ENCODE measurements at places on chromosomes 1 and 21.

DNA sequence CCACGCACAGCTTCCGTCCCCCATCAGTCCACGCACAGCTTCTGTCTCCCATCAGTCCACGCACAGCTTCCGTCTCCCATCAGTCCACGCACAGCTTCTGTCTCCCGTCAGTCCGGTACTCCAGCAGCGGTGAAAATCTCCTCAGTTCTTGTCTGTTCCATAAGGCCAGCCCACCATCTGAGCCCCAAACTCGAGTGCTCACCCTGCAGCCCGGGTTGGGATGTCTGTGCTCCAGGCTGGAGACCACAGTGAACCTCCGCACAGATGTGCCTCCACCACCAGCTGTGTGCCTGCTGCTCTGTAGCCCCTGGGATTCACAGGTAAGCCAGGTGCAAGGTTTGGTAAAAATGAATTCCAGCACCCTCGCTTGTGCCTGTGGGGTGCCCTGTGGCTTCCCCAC lies 258.6 kb downstream of the NPHP4 start:
- DNase-seq = no peak

DNA sequence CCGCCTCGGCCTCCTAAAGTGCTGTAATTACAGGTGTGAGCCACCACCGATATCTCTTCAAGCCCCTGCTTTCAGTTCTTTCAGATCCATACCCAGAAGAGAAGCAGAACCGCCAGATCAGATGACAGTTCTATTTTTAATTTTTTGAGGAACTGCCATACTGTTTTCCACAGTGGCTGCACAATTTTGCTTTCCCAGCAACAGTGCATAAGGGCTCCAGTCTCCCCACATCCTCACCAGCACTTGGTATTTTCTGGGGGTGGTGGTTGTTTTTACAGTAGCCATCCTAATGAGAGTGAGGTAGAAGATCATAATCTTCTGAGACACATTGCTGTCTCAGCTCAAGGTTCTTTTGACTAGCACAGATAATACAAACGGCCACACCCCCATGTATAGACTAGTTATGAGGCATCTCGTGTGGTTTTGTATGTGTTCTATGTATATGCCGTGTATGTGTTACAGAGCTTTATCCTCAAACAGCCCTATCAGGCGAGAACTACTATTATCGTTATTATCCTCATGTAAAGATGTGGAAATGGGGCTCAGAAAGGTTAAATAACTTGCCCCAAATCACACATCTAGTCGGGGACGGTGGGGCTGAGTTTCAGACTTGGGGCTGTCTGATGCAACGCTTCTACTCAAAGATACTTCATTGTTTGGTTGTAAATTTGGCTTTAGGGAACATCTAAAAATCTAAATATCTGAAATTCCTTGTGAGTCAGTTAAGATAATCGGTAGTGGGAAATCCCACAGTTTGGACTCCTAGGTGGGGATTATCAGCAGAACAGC lies 12.0 kb downstream of the FHAD1 start:
- DNase-seq = no peak

DNA sequence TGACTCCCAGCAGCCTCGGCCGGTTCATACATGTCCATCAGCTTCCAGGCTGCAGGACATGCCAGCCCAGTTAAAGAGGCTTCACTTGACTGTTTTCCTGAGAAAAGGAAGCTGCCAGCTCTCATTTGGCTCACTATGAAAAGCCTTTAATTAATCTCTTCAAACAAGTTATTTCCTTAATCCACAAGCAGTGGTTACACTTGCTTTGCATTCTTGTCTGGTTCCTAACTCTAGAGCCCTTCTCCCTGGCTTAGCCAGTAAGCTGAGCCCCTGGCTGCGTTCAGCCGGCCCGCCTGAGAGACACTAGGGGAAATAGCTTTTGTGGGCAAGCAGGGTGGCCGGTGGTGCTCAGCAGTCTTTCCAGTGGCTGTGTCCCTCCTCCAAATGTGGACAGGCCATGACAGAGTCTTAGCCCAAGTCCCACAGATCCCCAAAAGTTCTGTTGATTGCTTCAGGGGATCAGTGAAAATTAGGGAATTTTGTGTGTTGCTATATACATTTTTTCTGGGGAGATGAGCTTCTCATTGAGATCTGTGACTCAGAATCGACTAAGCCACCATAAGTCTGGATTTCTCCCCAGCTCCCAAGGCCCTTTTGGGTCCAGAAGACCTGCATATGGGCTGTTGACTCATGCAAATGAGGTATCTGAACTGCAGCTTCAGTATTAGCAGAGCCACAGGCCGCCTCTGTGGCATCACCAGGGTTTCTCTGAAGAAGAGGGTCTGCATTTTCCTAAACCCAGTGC lies 10.1 kb downstream of the ATF3 start:
- DNase-seq = no peak

GRCh38 chr21:41277846-41278245 lies 38.8 kb upstream of the FAM3B start:
- no peak for DNase-seq

GRCh38 chr21:34697826-34698225 lies 29.0 kb downstream of the CLIC6 start:
- DNase-seq = no peak

DNA sequence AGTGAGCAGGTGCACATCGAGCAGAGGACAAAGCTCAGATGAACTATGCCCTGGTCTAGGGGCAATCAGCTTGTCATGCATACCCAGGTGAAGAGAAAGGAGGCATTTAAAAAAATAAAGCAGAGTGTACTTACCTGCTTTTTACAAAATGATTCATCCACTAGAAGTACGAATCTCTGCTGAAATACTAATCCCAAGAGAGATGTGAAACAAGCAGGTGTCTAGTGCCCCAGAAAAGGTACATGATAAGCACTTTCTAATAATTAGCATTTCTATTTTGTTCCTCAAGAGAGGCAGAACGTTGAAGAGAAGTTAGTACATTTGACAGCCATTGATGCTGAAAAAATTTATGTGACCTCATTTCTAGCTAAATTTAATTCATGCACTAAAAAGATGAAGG lies 31.1 kb downstream of the CHODL start:
- no peak for DNase-seq

- DNase-seq = no peak
Measured at GRCh38 chr1:42158189-42158588, 5.0 kb downstream of the GUCA2B start.

DNA sequence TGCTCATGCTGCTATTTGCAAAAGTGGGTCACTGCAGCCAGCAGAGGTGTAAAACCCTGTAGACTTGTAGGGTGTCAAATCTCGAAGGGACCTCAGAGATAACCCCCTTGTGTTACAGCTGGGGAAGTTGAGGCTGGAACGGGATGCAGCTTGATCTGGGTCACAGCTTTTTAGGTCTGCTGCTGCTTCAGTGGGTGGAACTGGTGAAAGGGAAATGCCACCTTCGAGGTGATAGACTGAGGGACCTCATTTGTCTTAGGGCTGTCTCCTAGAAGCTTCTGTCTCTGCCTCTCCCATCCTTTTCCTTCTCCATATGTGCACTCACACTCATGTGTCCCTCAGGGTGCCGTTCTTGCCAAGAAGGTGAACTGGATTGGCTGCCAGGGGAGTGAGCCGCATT lies 35.4 kb downstream of the QSOX1 start:
- no peak for DNase-seq

DNA sequence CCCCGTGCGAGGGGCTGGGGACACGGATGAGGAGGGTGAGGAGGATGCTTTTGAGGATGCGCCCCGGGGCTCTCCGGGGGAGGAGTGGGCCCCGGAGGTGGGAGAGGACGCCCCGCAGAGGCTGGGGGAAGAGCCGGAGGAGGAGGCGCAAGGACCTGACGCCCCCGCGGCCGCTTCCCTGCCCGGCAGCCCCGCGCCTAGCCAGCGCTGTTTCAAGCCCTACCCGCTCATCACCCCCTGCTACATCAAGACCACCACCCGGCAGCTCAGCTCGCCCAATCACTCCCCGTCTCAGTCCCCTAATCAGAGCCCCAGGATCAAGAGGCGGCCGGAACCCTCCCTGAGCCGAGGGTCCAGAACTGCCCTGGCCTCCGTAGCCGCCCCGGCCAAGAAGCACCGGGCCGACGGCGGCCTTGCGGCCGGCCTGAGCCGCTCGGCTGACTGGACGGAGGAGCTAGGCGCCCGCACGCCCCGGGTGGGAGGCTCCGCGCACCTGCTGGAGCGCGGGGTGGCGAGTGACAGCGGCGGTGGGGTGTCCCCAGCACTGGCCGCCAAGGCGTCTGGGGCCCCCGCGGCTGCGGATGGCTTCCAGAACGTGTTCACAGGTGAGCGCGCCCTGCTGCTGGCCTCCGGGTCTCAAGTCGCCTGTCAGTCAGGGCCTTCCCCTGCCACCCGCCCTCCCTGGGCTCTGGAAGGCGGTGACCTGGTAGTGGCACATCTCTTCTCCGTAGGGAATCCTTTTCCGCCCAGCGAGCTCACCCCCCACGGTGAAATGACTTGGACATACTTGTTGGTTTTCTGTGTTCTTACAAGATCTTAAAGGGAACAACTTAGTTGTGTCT lies 1.7 kb downstream of the FMN2 start:
- no peak for DNase-seq

GRCh38 chr1:210293171-210293607 lies 35.5 kb upstream of the HHAT start:
- no peak for DNase-seq

DNA sequence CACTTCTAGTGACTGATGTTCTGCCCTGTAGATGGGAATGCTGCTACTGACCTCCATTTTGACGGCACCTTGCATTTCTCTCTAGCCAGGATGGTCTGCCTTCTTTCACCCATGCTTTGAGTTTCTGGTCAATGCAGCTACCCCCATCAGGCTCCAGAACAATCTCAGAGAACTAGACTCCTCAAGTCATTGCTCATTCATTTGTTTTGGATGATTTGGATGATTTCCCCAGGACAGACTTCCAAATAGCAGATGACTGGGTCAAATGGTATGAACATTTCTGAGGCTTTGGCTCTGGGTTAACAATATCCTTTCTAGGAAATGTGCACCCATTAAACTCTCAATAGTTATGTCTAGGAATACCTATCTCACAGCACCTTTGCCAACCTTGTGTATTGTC lies 63.9 kb downstream of the CSMD2 start:
- DNase-seq = no peak

Data from T follicular helper cell (primary cell).